WTC11 (cell line): ENCODE measurements at places on chromosomes 7 and 10.

DNA sequence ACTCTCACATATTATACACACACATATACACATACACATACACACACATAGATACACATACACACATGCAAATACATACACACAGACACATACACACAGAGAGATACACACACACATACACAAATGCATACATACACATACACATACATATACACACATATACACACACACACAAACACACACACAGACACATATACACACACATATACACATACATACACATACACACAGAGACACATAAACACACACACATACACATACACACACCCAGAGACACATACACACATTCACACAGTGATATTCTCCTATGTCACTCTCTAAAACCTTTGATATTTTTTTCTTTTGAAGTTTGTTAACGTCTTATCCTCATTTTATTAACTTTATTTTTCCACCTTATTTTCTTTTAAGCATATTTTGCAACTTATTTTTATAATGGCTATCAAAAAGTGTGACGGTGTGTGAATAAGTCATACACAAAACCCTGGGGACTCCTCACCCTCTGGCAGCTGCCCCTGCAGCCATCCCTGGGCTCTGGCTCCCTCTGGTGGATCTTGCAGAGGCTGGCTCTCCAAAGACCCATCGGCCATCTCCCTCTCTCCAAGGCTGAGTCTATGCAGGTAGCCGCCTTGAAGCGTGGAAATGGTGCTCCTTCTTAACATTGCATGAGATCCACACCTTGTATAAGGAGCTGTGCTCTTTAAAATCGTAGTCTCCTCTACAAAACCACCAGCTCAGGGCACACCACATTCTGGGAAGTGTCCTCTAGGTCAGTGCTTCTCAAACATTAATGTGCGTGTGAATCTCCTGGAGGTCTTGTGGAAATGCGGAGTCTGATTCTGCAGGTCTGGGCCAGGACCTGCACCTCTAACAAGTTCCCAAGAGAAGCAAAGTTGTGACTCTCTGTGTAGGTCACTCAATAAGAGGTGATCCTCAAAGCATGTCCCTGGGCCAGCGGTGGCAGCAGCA is 4.1 kb upstream of the C10orf120 start:
- DNase-seq: peak; percentile 87

DNA sequence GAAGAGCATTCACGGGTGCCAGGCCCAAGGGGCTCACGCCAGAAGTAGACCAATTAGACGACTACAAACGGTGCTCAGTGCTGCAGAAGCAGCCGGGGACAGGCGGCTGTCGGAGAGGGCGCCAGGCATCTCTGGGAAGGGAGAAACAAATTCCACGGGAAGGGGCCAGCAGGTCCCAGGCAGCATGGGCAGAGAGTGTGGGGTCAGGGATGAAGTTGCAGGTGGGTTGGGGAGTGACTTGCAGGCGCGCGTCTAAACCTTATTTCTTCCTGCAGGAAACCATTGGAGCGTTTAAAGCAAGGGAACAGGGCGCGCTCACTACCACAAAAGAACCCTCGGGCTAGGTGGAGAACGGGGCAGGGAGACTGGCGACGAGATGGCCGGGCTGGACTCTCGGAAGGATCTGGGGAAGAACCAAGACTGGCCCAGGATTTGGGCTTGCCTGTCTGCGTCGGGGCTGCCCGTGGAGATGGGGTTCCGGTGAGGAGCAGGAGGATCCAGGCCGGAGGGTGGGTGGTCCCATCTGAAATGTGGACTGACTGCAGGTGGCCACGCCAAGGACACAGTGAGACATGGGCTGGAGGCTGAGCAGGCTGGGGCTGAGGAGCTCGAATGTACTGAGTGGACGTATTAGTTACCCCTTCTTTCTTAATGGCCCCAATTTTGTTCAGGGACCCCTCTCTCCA is 116.3 kb upstream of the DIP2C start:
- DNase-seq: no peak

DNA sequence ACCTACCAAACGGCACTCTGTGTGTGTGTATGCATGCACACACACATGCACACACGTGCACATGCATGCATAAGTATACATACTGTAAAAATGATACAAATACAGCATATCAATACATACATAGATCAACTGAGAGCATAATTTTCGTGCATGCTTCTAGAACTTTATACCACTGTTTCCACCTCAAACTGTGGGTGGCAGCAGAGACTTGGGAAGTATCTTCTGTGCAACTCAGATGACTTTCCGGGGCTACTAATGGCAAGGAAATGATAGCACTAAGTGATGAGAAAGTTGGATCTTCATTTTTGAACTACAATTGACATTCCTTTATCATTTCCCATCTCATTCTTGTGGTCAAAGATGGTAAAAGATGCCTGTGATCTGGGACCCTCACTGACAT is 570.7 kb downstream of the REEP3 start:
- peak; percentile 29 for DNase-seq

GRCh38 chr10:5396556-5397300 is 7.9 kb downstream of the TUBAL3 start:
- no peak for DNase-seq

DNA sequence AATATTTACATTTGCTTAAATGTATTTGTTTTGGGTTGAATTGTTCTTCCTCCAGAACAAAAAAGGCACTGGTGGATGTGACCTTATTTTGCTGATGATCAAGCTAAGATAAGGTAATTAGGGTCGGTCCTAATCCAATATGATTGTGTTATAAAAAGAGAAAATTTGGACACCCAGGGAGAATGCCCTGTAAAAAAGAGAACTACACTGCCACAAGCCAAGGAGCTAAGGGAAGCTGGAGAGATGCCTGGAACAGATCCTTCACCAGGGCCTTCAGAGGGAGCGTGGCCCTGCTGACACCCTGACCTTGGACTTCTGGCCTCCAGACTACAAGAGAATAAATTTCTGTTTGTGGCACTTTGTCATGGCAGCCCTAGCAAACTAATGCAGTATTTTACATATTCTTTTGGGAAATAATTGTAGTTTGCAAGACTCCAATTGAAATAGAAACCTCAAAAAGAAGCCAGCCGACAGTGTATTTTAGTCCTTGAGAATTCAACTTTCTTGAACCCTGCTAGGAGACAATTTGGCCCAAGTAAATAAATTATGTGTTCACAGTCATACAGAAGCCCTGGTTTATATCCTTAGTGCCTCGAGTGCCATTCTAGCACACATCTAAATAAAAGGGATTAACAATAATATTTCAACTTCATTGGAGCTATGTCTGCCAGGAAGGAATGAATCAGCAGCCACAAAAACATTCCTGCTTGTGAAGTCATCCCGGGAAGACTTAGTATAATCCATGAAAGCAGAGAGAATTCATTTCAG is 164.6 kb downstream of the PKD1L1 start:
- no peak for DNase-seq

- no peak for DNase-seq
These were observed 456.2 kb upstream of the NRP1 start for GRCh38 chr10:33790521-33791271.

DNA sequence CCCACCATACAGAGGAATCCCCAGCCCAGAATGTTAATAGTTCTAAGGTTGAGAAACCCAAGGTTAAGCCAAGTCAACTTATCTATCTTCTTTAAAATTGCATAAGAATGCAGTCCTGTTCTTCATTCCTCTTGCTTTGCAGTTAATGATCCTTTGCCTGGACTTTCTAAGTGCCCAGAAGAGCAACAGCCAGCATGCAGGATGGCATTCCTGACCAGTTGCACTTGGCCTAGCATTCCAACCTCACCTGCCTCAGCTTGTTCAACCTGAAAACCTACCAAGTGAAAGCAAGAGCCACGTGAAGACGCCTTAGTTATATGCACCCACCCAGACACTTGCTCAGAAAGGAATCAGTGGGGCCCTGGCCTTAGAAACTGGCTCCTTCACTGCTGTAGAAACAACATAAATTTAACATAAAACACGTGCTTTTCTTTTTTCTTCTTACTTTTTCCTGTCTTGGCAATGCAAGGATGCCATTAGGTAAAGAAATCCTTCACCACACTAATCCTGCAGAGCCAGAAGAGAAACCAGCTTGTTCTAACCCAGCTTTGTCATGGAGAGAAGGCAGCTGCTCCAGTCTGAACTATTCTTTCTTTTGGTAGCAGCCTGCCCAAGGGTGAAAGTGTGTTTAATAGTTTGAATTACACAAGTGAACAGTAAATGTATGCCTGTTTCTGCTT is 25.0 kb downstream of the EGFR start:
- no peak for DNase-seq

DNA sequence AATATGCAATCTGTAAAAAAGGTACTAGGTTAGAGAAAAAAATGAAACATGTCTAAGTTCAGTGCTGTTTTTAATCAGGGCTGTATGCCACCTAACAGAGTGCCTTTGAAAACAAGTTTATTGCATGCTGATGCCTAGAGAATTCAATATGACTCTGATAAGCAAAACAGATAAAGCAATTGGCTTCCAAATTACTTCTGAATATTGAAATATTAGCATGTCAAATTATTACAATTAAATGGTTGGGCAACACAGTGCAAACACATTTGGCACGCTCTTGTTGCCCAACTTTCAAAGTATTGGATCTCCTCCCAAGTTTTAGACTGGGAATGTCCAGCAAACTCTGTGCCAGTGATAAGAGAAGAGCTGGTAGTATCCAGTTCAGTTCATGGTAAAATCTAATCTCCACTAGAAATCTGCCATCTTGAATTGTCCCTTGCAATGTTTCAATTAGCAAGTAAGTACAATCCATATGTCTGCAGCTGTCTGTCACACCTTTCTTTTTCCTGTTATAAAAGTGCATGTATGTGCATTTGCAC is 65.2 kb upstream of the FAM133B start:
- no peak for DNase-seq

DNA sequence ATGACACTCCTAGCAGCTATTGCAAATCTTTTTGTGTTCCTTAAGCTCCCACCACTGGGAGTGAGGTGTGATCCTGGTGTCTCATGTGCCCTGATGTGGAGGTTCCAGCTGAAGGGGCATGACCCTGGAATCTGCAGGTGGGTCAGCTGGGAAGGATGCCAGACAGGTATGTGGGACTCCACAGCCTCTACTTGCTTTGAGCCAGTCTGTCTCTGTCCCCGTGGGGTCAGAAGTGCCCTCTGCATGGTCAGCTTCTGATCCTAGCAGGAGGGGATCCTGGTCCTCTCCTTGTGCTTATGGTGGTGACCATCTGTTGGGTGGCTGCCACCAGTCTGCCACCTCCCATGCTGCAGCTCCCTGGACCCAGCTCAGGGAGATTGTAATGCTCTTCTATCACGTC is 51.1 kb upstream of the COMTD1 start:
- DNase-seq: no peak

GRCh38 chr10:132111121-132111731 is 45.5 kb downstream of the JAKMIP3 start:
- no peak for DNase-seq

GRCh38 chr10:74246495-74246894 is 95.5 kb downstream of the ADK start:
- DNase-seq: no peak

DNA sequence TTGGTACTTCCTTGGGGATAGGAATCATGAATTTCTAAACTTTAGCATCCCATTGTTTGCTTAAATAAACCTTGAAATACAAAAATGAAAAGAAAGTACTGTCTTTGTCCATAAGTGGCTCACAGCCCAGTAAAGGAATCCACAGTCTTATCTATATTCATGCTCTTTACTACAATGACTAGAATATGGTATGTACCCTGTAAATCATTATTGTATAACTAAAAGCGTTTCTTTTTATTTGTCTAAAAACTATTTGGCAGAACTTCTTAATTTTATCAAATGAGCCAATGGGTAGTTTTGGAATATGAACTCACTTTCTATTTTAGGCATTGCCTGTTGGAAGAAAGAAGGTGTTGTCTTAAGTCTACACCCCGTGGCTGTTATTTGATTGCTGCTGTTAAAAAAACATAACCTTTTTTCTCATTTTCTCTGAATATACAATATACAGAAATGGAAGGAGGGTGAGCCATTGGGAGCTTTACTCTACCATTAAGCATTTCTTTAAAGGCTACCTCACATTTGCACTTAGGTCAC is 12.4 kb upstream of the STRIP2 start:
- DNase-seq: no peak

GRCh38 chr7:12833829-12834228 is 146.4 kb downstream of the ARL4A start:
- no peak for DNase-seq

GRCh38 chr7:46484906-46485305 is 563.8 kb upstream of the IGFBP3 start:
- no peak for DNase-seq

DNA sequence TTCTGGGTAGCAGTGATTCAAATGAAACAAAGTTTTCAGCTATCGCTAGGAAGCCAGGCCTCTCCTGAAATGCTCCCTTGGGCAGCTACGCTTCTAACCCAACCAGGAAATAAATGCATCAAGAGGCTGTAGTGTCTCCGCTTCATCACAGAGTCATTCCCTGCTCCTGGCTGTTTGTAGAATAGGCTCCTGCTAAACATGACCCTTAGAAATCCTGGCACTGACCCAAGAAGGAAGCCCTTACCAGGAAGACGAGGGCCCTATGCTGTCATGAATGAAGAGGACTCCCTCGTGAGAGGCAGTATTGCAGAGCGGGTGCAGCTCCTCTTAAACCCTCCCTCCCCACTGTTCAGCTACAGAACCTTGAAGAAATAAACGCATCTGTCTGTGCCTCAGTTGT is 48.3 kb downstream of the NOD1 start:
- DNase-seq: no peak

DNA sequence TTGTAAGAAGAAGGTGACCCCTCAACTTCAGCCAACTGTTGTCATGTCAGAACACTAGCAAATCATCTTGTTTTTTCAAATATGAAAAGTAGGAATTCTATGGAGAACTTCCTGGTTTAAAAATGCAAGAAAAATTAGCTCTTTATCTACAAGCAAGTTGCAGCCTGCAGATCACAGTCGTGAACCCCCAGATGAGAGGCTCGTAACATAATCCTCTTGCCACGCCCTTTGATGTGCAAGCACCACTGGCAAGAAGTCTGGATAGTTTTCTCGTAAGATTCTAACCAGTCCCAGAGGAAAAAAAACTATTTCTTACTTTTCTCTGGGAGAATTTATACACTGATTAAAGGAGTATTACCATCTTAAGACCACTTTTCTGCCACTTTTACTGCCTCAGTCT is 132.3 kb downstream of the DPY19L1 start:
- DNase-seq: no peak

- DNase-seq: no peak
These were observed 22.2 kb upstream of the UNCX start for GRCh38 chr7:1210321-1210978.

DNA sequence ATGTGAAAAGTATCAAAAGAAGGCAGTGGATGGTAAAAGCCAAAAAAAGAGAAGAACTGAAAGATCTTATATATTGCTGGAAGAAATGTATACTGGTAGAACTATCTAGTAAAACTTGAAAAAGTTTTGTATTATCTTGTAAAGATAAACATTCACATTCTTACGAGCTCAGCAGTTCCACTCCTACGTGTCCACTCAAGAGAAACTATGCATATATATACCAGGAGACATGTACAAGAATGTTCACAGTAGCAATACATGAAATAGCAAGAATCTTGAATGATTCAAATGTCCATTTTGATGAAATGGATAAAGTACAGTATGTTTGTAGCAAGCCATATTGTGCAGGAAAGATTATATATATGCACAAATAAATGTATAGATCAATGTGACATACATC is 155.0 kb downstream of the RNF133 start:
- no peak for DNase-seq
